ENCODE measurements at places on chromosomes 7 and 10. TPM values are rescaled to one million over a fixed set of nuclear protein-coding genes. Genes with fewer than 3 reads are reported as not detected.
A peak's percentile ranks its signal among the peaks of the same experiment; 100 is the strongest.

The TRIM50 gene
- total RNA-seq: not detected

The ACSM6 gene
- total RNA-seq: not detected

GRCh38 chr7:36765605-36766004, 41.3 kb upstream of the AOAH start:
- no peak for DNase-seq

GRCh38 chr10:23613900-23614299, 175.0 kb downstream of the OTUD1 start:
- DNase-seq: no peak

- DNase-seq: no peak
Observed at GRCh38 chr7:107464666-107465226, 5.1 kb upstream of the GPR22 start.

GRCh38 chr10:24966962-24967481, 14.6 kb upstream of the PRTFDC1 start:
- DNase-seq: no peak

GRCh38 chr7:91089382-91089963, 174.8 kb upstream of the FZD1 start:
- peak; percentile 58 for DNase-seq

GRCh38 chr10:30014511-30014910, 44.9 kb downstream of the JCAD start:
- DNase-seq: peak; percentile 30

- DNase-seq: peak; percentile 34
Observed at GRCh38 chr10:24721229-24722106, 2.2 kb downstream of the ARHGAP21 start.

- DNase-seq: no peak
Observed at GRCh38 chr7:24119852-24120251, 164.1 kb upstream of the NPY start.

DNA sequence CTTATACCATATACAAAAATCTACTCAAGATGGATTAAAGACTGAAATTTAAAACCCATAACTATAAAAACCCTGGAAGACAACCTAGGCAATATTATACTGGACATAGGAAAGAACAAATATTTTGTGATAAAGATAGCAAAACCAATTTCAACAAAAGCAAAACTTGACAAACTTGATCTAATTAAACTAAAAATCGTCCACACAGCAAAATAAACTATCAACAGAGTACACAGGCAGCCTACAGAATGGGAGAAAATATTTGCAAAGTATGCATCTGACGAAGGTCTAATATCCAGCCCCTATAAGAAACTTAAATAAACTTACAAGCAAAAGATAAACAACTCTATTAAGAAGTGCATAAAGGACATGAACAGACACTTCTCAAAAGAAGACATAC, 240.1 kb downstream of the HGF start:
- no peak for DNase-seq

GRCh38 chr10:79628083-79628482, 17.3 kb downstream of the SFTPA1 start:
- DNase-seq: no peak

- no peak for DNase-seq
Observed at GRCh38 chr10:112374724-112375541, 1.0 kb downstream of the ACSL5 start.

DNA sequence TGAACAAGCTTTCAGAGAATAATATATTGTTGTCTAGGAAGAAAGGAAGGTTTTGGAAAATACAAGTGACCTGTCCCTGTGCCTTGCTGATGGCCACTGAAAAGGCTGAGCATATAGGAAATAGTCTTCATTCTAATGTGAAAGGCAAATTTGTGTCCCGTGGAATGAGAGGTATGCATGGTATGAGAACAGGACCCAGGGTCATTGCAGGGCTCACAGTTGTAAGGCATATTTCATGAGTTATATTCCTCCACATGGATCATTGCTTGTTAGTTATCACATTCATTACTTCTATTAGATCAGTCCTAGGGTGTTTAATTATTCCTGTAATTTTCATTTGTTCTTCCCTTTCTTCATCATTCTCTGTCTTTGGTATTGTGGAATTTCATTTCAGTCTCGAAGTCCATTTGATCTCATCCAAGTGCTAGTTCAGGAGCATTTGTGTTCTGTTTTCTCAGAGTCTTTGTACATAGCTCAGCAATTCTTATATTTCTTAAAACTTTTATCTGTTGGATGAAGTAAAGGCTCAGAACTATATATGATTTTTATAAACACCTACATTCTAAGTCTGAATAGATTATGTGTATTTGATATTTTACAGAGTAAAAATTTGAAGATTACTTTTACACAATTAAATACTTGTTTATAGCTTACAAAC, 39.4 kb upstream of the ARHGAP21 start:
- no peak for DNase-seq

DNA sequence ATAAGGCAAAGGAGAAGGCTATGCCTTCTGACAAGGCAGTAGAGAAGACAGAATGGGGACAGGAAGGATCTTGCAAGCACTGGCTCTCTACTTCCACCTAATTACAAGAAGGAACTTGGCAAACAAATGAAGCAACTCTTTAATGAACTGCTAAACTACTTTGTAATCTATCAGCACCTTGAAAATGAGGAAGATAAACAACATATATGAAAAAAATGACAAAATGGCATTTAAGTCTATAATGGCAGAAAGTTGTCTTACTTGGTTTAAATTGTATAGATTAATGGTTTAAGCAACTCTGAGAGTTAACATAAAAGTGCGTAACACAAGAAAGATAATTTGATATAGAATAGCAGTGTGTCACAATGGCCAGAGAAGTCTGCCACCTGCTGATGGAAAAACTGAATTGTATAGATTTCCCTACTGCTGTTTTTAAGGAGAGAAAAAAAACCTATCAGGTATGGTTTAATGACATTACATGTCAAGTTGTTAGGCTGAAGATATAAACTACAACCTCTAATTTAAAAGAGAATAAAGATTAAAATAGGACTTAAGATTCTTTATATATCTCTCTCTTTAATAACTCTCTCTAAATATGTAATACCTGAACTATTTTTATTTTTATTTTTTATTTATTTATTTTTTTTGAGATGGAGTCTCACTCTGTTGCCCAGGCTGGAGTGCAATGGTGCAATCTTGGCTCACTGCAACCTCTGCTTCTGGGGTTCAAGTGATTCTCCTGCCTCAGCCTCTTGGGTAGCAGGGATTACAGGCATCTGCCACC, 11.8 kb downstream of the NT5C3A start:
- DNase-seq: peak; percentile 70

DNA sequence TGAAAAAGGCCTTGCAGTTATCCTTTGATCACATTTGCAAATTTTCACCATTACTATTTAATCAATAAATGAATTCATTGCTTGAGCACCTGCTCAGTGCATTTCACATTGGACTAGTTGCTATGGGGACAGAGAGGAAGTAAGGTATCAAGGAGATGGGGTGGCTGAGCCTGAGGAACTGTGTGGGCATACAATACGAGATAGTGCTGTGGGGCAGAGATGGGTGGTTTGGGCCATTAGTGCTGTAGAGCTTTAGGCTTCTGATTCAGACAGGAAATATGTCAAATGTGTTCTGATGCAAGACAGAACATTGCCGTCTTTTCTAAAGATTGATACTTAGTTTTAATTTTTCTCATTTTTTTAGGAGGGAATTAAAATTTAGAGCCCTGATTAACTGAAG, 13.2 kb downstream of the ITGB8 start:
- DNase-seq: no peak

Data from fibroblast of villous mesenchyme (primary cell).